Suprapubic skin (tissue), 4 donors: ENCODE measurements at places on chromosomes 5 and 9. TPM values are rescaled to one million over a fixed set of nuclear protein-coding genes. Genes with fewer than 3 reads are reported as not detected.

Gene SNCB
- not detected for total RNA-seq

Gene ZNF618
- total RNA-seq, result 4.8 TPM

GRCh38 chr9:7147121-7148090 lies 389.6 kb downstream of the KDM4C start:
- no peak for DNase-seq

DNA sequence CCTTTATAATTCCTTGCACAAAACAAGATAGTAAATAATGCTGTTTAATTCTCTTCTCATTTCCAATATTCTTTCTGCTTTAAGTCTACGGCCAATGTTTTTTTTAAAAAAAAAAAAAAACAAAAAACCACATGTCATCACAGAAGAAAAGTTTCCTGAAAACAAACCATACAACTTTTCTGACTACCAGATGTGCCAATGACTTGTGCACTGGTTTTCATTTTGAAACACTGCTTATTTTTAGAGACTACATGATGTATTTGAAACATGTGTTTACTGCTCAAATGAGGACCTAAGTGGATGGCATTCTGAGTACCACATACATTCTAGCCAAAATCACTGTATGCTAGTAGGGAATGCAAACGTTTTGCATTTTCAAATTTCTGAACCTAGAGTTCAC lies 167.9 kb downstream of the GLIS3 start:
- DNase-seq, result no peak

GRCh38 chr5:2917093-2917492 lies 165.6 kb upstream of the IRX2 start:
- no peak for DNase-seq

Gene SPATA31E1
- total RNA-seq, result not detected

DNA sequence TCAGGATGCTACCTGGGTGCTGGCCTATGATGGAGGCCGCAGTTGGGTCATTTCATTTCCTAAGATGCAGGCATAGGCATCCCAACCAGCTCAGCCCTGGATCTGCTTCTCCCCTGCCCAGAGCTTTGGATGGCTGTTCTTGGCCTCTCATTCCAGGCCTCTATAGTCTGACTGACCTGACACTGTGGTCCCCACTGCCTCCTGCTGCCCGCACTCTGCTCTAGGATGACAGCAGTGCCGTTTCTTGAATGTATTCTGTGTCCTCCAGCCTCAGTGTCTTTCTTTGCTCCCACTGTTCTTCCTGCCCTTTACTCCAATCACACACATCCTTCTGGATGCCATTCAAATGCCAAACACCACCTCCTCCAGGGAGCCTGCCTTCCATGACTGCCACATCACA lies 235.7 kb downstream of the HSPA4 start:
- no peak for DNase-seq
